ENCODE measurements at places on chromosomes 11 and 22.

DNA sequence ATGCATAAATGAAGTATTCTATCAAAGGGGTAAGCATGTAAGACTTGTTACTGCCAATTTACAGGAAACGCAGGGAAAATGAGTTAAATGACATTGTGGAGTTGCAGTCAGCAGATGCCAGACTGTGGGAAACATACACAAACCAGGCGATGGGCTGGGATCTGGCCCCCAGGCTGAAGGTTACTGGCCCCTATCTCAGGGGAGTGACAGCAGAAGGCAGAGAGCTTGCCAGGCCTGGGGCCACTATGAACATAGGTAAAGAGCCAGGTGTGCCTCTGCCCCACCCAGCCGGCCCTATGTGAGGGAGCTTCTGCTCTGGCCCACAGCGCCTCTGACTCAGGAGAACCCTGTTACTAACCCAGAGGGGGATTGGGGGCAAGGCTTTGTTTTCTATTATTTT lies 26.1 kb upstream of the SLC25A1 start:
- no peak for DNase-seq

- no peak for DNase-seq
These were observed 70.3 kb downstream of the KIRREL3 start for GRCh38 chr11:126930091-126930841.

GRCh38 chr11:33574331-33574730 lies 126.3 kb downstream of the C11orf91 start:
- no peak for DNase-seq

DNA sequence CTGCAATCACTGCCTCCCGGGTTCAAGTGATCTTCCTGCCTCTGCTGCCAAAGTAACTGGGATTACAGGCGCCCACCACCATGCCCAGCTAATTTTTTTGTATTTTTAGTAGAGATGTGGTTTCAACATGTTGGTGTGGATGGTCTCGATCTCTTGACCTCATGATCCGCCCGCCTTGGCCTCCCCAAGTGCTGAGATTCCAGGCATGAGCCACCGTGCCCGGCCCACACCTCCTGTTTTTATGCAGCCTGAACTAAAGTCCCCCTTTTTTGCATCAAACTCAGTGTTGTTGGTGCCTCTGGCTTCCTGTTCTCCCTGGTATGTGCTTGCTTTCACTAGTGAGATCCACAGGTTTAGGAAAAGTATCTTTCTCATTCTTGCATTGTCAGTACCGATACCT lies 4.2 kb downstream of the TBC1D22A start:
- no peak for DNase-seq

- DNase-seq = no peak
These were observed 6.5 kb downstream of the MTMR2 start for GRCh38 chr11:95917193-95918036.

DNA sequence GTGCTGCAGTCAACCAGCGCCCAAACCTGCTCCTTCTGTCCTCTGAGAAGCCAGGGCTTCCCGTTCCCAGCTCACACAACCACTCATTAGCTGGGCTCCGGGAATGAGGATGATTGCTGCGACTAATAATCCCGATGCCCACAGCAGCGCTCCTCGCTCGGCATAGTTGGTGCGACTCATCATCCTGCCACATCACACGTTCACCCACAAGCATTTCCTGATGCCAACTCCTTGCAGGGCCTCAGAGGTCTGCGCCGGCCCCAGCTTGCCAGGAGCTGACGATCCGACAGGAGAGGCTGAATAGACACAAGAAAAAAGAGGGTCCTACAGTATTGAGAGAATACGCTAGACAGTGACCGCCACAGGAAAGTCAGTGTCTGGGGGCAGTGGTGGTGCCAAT lies 10.6 kb upstream of the CSNK1E start:
- DNase-seq = no peak

GRCh38 chr11:121716060-121716459 lies 263.3 kb upstream of the SORL1-AS1 start:
- no peak for DNase-seq

GRCh38 chr11:101872171-101872882 lies 42.5 kb upstream of the CEP126 start:
- no peak for DNase-seq

DNA sequence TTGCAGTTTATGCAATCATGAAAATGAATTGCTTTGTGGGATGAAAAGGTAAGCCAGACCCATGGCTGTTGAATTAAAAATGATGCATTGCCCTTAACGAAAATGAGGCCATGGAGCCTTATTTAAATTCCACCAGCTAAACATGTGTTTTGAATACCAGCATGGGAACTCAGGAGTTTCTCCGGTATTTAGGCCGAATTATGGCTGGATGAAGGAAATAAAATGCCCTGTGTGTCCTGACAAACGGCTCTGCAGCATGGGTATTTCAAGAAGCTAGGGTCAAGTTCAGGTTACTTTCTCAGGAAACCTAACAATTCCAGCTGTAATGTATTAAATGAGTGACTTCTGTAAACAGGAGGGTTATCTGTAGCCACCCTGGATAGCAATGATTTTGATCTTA lies 38.3 kb downstream of the AMOTL1 start:
- DNase-seq = no peak

DNA sequence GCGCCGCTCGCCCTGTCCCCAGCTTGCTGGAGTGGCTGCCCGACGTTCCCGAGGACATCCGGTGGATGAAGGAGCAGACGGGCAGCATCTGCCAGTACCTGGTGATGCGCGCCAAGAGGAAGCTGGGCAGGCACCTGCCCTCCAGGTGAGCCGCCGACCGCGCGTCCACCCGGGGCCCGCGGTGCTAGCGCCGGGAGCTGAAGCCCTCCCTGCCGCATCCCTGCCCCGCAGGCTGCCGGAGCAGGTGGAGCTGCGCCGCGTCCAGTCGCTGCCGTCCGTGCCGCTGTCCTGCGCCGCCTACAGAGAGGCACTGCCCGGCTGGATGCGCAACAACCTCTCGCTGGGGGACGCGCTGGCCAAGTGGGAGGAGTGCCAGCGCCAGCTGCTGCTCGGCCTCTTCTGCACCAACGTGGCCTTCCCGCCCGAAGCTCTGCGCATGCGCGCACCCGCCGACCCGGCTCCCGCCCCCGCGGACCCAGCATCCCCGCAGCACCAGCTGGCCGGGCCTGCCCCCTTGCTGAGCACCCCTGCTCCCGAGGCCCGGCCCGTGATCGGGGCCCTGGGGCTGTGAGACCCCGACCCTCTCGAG lies 3.3 kb upstream of the CRACR2B start:
- no peak for DNase-seq

- DNase-seq = no peak
These were observed 256.1 kb upstream of the NCAM1 start for GRCh38 chr11:112705148-112705547.

GRCh38 chr22:21849489-21849888 lies 18.0 kb downstream of the MAPK1 start:
- no peak for DNase-seq

- DNase-seq = no peak
These were observed 98.5 kb downstream of the CYP2R1 start for GRCh38 chr11:14793546-14793945.

- DNase-seq = no peak
These were observed 4.7 kb downstream of the FADS2 start for GRCh38 chr11:61832754-61833153.

- DNase-seq = no peak
These were observed 65.0 kb downstream of the EHF start for GRCh38 chr11:34685864-34686263.

- DNase-seq = no peak
These were observed 12.7 kb downstream of the BTG4 start for GRCh38 chr11:111499483-111499882.

GRCh38 chr11:108324587-108324986 lies 101.7 kb downstream of the ATM start:
- DNase-seq = no peak

GRCh38 chr11:16299390-16299789 lies 57.0 kb downstream of the SOX6 start:
- DNase-seq = no peak

- DNase-seq = no peak
These were observed 12.2 kb downstream of the MRGPRF start for GRCh38 chr11:69000831-69001242.
